ENCODE measurements at places on chromosomes 1 and 21. TPM values are rescaled to one million over a fixed set of nuclear protein-coding genes. Genes with fewer than 3 reads are reported as not detected.

Gene LRRC71
- total RNA-seq: not detected

Gene HCN3
- 5.3 TPM for total RNA-seq

Gene GBP7
- 0.17 TPM for total RNA-seq

Gene TSPEAR
- total RNA-seq: not detected

Gene ETV3L
- not detected for total RNA-seq

DNA sequence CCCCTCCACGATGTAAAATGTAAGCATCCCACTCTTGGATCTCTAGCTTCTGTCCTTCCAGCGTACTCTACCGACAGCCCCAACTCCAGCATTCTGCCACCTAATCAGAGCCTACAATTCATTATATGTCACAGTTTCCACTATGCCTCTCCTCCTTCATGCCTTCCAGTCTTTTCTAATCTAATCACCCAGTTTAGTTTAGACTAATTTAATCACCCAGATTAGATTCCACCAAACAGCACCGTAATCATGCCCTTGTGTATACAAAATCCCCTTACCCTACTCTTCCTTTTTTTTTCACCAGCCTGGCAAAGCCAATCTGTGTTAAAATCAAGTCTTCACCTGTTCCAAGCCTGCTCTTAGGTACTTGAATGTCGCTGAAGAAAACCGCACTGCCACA is 49.8 kb upstream of the KANK4 start:
- no peaks in the 10 kb centered on the region for H3K4me1 ChIP-seq
- H3K4me3 ChIP-seq: no peak overlapping the region
- H3K27me3 ChIP-seq: no peaks in the 10 kb centered on the region
- no peaks in the 10 kb centered on the region for H3K36me3 ChIP-seq

GRCh38 chr1:170032531-170033280 is 41.8 kb downstream of the KIFAP3 start:
- H3K27me3 ChIP-seq: no peaks in the 10 kb centered on the region
- H3K36me3 ChIP-seq: peaks cover 4% of the 10 kb centered on the region
- H3K4me1 ChIP-seq: no peaks in the 10 kb centered on the region
- H3K4me3 ChIP-seq: no peak overlapping the region
- no peak overlapping the region for H3K27ac ChIP-seq
- no peak for DNase-seq

DNA sequence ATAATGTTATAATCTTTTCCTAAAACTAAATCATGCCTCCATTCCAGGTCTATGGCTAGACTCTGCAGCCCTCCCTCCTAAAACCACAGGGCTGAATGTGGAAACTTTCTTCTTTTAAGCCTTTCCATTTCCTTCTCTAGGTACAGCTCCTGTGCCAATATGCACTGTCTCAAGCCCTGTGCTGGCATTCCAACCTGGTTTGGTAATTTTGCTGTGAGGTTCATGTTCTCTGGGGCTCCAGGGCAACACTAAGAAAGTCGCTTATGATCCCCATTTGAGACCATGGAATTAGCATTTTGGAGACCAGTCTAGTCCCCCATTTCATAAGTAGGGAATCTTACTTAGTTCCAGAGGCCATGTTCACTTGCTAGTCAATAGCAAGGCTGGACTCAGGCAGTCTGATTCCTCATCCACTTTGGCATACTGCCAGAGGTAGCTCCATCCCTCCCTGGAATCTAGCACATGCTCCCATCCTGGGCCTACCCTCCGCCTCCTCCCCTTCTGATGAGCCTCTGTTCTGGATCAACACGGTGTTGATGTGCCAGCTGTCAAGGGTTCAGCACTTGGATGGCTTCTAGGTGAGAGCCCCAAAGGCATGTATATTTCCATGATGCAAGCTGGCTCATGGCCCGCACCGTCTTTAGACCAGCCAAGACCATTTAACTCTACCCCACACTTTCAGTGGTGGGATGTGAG is 36.5 kb downstream of the ZMYND12 start:
- no peak overlapping the region for H3K27ac ChIP-seq
- H3K27me3 ChIP-seq: no peaks in the 10 kb centered on the region
- no peak for DNase-seq
- no peak overlapping the region for H3K4me3 ChIP-seq
- no peaks in the 10 kb centered on the region for H3K4me1 ChIP-seq

DNA sequence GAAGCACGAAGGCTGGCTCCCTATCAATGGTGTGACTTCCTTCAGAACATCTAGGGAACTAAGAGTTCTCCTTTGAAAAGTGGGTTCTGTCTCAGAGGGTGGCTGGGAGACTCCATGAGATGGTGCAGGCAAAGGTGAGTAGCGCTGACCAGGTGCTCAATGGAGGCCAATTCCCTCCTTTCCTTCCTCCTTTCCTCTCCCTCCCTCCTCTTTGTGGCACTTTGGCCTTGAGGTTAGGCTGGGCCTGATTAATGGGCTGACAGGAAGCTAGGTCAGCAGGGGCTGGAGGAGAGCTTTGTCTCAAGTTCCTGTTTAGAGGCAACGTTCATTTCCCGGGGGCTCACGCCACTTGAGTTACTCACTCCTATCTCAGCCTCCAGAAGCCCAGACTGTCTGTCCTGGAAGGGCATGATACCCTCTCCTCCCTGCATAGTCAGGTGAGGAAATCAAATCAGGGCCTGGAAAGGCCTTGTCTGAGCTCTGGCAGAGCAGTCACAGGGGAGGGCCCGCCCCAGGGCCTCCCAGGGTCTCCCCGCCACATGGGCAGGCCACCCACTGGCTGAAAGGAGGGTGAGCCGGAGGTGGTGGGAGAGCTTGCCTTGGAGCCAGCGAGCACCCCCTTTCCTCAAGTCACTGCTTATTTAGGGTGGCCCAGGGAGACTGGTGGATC is 58.4 kb upstream of the SSBP3 start:
- no peak overlapping the region for H3K27ac ChIP-seq
- H3K4me3 ChIP-seq: no peak overlapping the region
- H3K4me1 ChIP-seq: peaks cover 43% of the 10 kb centered on the region
- H3K36me3 ChIP-seq: no peaks in the 10 kb centered on the region
- no peak for DNase-seq
- no peaks in the 10 kb centered on the region for H3K27me3 ChIP-seq

DNA sequence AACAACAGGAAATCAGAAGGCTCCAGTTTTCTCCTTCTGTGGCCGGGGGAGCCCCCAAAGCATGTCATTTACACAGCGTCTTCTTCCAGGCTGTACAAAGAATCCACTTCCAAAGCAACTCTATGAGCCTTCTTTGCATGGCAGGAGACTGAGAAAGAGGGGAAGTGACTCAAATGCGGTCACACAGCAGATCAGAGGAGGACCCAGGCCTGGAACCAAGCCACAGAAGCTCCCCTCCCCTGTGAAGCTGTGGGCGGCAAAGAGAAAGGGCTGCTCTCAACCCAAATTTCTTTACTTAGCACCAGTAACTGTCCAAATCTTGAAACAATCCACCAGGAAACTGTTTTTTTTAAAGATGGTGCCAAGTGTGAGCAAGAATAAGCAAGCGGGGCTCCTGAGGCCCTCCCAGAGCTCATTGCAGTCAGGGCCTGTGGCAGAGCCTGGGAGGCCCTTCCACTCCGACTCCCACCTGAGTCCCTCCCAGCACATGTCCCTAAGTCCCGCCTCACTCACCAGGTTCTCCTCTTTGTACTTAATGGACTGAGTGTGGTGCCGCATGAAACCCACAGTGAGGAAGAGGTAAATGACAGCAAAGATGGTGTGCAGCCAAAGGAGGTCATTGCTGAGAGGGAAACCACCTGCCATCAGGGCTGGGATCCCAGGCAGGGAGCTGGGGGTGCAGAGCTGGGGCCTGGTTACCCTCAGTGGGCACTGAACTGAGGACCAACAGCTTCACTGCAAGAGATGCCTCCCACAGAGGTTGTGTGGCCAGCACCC is 15.9 kb downstream of the TMEM63A start:
- H3K4me3 ChIP-seq: no peak overlapping the region
- peaks cover 42% of the 10 kb centered on the region for H3K4me1 ChIP-seq
- no peaks in the 10 kb centered on the region for H3K27me3 ChIP-seq
- H3K36me3 ChIP-seq: peaks cover 85% of the 10 kb centered on the region
- peak; percentile 79 for DNase-seq
- peak overlapping the region; percentile 52 for H3K27ac ChIP-seq

GRCh38 chr1:99004254-99004860 is 304 bp downstream of the PLPPR5 start:
- peaks cover 22% of the 10 kb centered on the region for H3K27me3 ChIP-seq
- H3K27ac ChIP-seq: no peak overlapping the region
- H3K36me3 ChIP-seq: no peaks in the 10 kb centered on the region
- H3K4me1 ChIP-seq: peaks cover 7% of the 10 kb centered on the region
- H3K4me3 ChIP-seq: no peak overlapping the region

DNA sequence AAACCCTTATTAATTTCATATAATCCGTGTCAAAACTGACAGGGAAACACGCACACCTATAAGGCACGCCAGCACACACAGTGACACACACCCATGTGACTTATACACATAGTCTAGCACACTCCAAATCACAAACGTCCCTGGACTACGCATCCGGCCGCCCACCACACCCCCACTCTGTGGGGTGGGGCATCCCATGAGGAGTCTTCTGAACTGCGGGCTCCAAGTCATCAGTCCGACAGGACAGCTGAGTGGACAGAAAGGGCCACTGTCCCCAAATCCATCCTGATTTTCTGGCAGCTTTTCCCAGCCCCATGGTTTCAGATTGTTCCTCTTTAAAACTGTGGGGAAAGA is 829 bp downstream of the PEA15 start:
- no peaks in the 10 kb centered on the region for H3K27me3 ChIP-seq
- peaks cover 30% of the 10 kb centered on the region for H3K4me1 ChIP-seq
- H3K27ac ChIP-seq: peak overlapping the region; percentile 77
- H3K36me3 ChIP-seq: peaks cover 3% of the 10 kb centered on the region
- no peak overlapping the region for H3K4me3 ChIP-seq
- peak; percentile 44 for DNase-seq

GRCh38 chr21:28253338-28253737 is 739.3 kb downstream of the LTN1 start:
- no peaks in the 10 kb centered on the region for H3K4me1 ChIP-seq
- DNase-seq: no peak
- H3K27me3 ChIP-seq: no peaks in the 10 kb centered on the region
- H3K27ac ChIP-seq: no peak overlapping the region
- H3K4me3 ChIP-seq: no peak overlapping the region
- no peaks in the 10 kb centered on the region for H3K36me3 ChIP-seq

DNA sequence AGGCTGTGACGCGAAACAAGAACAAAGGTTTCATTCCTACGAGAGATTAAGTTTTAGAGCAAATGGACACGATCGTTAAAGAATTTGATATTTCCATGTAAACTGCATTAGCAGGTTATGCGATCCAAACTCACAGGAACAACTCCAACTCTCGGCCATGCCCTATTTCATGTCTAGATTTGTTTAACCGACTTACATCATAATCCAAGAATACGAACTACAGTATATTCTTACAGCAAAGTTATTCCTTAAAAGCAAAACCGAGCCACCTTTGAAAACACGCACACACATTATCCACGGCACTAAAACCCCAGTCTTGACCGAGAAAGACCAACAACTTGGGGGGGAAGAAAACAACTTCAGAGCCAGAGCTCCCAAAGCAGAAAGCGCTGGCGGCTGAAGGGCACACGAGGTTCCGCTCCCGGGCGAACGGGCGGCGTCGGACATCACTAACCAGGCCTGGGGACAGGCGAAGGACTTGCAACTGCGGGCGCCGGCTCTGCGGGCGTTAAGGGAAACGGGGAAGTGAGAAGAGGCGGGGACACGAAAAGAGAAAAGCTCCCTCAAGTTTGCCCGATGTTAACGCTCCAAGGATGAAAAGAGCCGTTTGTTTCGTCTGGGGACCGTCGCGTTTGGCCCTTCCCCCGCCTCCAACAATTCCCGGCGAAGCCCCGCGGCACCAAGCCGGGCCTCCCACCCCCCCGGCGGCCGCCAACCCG is 690 bp downstream of the B3GALNT2 start:
- H3K36me3 ChIP-seq: no peaks in the 10 kb centered on the region
- H3K27me3 ChIP-seq: no peaks in the 10 kb centered on the region
- peak overlapping the region; percentile 43 for H3K4me3 ChIP-seq
- H3K27ac ChIP-seq: peak overlapping the region; percentile 85
- peaks cover 20% of the 10 kb centered on the region for H3K4me1 ChIP-seq

- no peaks in the 10 kb centered on the region for H3K27me3 ChIP-seq
- H3K36me3 ChIP-seq: no peaks in the 10 kb centered on the region
- no peak for DNase-seq
- no peak overlapping the region for H3K27ac ChIP-seq
- no peak overlapping the region for H3K4me3 ChIP-seq
- H3K4me1 ChIP-seq: no peaks in the 10 kb centered on the region
Measured at GRCh38 chr1:93518516-93518915, 70.6 kb downstream of the FNBP1L start.

GRCh38 chr1:112533029-112533428 is 24.3 kb downstream of the WNT2B start:
- no peaks in the 10 kb centered on the region for H3K4me1 ChIP-seq
- DNase-seq: no peak
- H3K27ac ChIP-seq: no peak overlapping the region
- no peaks in the 10 kb centered on the region for H3K27me3 ChIP-seq

DNA sequence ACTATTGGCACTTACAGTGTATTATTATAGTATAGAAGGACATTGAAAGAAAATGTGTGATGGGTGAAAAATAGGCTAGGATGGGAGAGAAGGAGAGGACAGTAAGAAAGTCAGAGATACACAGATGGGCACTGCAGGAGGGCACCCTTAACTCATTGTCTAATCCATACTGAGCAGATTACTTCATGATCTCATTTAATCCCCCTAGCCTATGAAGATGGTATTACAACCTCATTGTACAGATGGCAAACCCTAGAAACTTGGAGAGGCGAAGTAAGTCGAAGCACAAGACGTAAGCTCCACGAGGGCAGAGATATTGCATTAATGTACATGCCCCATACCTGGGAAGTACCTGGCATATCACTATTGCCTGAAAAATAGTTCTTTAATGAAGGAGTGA is 346.9 kb upstream of the DAB1 start:
- H3K4me3 ChIP-seq: no peak overlapping the region
- no peaks in the 10 kb centered on the region for H3K36me3 ChIP-seq
- no peak overlapping the region for H3K27ac ChIP-seq
- no peaks in the 10 kb centered on the region for H3K27me3 ChIP-seq
- DNase-seq: no peak

DNA sequence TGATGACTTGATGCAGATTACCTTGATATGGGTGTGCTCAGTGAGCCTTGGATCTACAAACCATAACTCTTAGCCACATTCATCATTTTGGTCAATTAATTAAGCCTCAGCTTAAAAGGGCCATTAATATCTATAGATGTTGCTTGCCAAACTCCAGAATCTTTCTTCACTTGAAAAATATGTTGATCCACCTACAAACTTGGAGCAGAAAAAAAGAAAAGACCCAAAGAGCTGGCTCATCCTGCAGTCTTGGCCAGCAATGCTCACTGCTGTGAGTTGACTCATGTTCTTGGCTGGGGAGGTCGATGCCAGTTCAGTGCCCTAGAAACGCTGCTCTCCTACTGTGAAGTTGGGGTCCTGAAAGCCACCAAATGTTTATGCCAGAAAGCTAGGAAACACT is 75.4 kb downstream of the DPT start:
- H3K4me1 ChIP-seq: no peaks in the 10 kb centered on the region
- no peak overlapping the region for H3K4me3 ChIP-seq
- peaks cover 5% of the 10 kb centered on the region for H3K27me3 ChIP-seq
- DNase-seq: no peak

DNA sequence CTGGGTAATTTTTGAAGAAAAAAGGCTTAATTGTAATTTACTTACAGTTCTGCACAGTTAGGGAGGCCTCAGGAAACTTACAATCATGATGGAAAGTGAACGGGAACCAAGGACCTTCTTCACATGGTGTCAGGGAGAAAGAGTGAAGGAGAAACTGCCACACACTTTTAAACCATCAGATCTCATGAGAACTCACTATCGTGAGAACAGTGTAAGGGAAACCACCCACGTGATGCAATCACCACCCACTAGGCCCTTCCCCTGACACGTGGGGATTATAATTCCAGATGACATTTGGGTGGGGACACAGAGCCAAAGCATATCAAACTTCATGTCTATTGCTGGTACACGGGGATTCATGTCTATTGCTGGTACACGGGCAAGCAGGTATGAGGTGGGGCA is 5.3 kb upstream of the SFT2D2 start:
- no peak for DNase-seq
- peaks cover 6% of the 10 kb centered on the region for H3K4me1 ChIP-seq
- no peak overlapping the region for H3K27ac ChIP-seq
- H3K27me3 ChIP-seq: no peaks in the 10 kb centered on the region
